ENCODE measurements at places on chromosomes 1 and 21.

- DNase-seq = no peak
Observed at GRCh38 chr1:6134206-6134605, 45.9 kb downstream of the CHD5 start.

DNA sequence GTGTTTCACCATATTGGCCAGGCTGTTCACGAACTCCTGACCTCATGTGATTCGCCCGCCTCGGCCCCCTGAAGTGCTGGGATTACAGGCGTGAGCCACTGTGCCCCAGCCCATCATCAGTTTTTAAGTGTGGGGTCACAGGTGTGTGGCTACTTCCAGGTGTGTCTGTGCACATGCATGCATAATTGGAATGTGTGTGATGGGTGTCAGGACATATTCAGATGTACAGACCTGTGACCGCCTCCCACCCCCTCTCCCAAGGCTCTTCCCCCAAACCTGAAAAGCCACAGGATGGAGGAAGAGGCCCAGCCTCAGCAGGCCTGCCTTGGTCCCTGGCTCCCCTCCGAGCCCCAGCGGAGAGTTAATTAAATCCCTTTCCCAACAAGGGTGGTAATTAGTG, 37.3 kb upstream of the CSF3R start:
- no peak for DNase-seq

- DNase-seq = no peak
Observed at GRCh38 chr1:226443439-226443838, 35.5 kb upstream of the PARP1 start.

GRCh38 chr1:36486439-36487335, 4.0 kb upstream of the CSF3R start:
- DNase-seq = no peak

DNA sequence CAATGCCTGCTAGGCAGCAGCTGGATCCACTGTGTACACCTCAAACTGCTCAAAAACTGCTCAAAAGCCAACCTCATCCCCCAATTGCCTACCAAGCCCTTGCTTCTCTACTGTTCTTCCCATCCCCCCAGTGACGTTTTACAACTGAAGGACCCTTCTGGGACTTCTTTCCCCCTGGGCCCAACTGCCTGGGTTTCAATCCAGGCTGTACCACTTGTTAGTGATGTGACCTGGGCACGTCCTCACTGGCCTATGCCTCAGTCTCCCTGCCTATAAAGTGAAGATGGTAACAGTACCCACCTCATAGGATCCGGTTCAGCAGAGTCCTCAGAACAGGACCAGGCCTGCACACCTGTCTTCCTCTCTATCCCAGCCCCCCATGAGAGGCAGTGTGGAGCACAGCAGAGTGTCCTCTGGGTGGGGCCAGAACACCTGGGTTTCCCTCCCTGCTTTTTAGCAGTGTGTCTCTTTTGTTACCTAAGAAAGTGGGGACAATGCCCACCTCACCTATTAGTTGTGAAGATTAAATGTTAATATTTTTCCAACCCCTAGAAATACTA, 1.9 kb upstream of the TEKT2 start:
- DNase-seq = no peak

DNA sequence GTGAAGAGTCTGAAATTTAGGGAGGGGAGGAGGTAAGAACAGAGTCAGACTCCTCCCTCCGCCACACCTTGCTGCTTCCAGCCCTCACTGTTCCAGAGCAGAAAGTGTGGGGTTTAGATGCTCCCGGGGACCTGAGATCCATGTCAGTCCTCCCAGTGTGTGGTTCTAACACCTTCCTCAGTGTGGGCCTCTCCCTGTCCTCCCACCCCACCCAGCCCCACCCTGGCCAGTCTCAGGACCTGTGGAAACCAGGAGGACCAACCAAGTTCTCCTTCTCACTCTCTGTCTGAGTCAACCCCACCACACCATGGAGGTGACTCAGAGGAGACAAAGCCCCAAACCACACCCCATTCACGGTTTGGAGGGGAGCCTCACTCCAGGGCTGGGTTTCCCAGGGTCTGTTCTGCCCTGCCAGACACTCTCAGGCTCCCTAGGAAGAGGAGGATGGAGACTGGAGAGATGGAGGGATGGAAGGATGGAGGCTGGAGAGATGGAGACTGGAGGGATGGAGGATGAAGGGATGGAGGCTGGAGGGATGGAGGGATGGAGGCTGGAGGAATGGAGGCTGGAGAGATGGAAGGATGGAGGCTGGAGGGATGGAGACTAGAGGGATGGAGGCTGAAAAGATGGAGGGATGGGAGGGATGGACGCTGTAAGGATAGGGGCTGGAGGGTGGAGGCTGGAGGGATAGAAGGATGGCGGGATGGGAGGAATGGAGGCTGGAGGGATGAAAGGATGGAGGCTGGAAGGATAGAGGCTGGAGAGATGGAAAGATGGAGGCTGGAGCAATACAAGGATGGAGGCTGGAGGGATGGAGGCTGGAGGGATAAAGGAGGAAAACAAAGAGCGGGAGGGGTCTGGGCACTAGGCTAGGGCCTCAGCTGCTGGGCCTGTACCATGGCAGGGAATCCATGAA, 100.9 kb upstream of the RUNX3 start:
- peak; percentile 8 for DNase-seq

DNA sequence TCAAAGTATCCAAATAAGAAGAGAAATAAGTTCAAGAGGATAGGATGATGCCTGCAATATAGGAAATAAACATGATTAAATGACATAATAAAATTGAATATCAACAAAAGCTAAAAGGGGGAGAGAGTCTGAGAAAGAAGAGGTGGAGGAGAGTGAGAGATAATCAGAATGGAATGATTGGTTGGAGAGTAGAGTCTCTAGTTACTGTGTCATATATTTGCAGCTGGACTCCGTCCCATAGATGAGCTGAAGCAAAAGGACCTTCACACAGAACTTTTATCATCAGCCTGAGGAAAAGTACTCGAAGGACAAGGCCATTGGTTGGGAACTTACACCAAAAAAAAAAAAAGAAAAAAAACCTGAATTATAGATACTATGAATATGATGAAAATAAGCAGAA, 22.8 kb upstream of the S100A2 start:
- DNase-seq = no peak

- DNase-seq = no peak
Observed at GRCh38 chr1:206682111-206682510, 2.6 kb upstream of the MAPKAPK2 start.

All from left hindlimb (tissue), 1 donor.